Articular chondrocyte of knee joint (primary cell): ENCODE measurements at places on chromosomes 11 and 22. TPM values are rescaled to one million over a fixed set of nuclear protein-coding genes. Genes with fewer than 3 reads are reported as not detected.

The AMOTL1 gene
- total RNA-seq = 39.7 and 47.1 TPM in 2 replicates

The LMO2 gene
- 0.65 and 1.7 TPM in 2 replicates for total RNA-seq

The GVQW3 gene
- total RNA-seq = 2.9 and 3.3 TPM in 2 replicates

The LYVE1 gene
- total RNA-seq = 5.4 and 8.3 TPM in 2 replicates

The CASP1 gene
- 15.8 and 19.9 TPM in 2 replicates for total RNA-seq

The RAB6A gene
- 129 and 130 TPM in 2 replicates for total RNA-seq

The RFPL3 gene
- not detected in 2 replicates for total RNA-seq

The ASPHD2 gene
- total RNA-seq = 2.6 and 4.8 TPM in 2 replicates

The TMPRSS4 gene
- under 0.01 TPM in 1 of 2 replicates, not detected in the other for total RNA-seq

The ASCL2 gene
- total RNA-seq = not detected in 2 replicates

The MS4A12 gene
- total RNA-seq = not detected in 2 replicates

The P2RY2 gene
- 2.1 and 2.5 TPM in 2 replicates for total RNA-seq

The HNRNPUL2 gene
- 14.2 and 15.3 TPM in 2 replicates for total RNA-seq

The NNMT gene
- 975 and 1,572 TPM in 2 replicates for total RNA-seq

The POLR2F gene
- total RNA-seq = 11.9 and 17.5 TPM in 2 replicates

The TXNRD2 gene
- 13.3 and 16.5 TPM in 2 replicates for total RNA-seq

The ACTN3 gene
- under 0.01 and 0.11 TPM in 2 replicates for total RNA-seq

The SYT12 gene
- 2.1 and 3.6 TPM in 2 replicates for total RNA-seq

The PRG2 gene
- total RNA-seq = 0.11 TPM in 1 of 2 replicates, not detected in the other

The KRTAP5-11 gene
- not detected in 2 replicates for total RNA-seq

The TEX12 gene
- 0.54 and 0.65 TPM in 2 replicates for total RNA-seq

The POU2AF2 gene
- not detected in 2 replicates for total RNA-seq

The MYRF gene
- total RNA-seq = under 0.01 and 0.22 TPM in 2 replicates

The KCNK4 gene
- 0.11 TPM in 1 of 2 replicates, not detected in the other for total RNA-seq

The SPDYC gene
- total RNA-seq = not detected in 2 replicates

The BAIAP2L2 gene
- 0.65 and 0.78 TPM in 2 replicates for total RNA-seq

The ARHGAP8 gene
- total RNA-seq = 0.43 and 2.0 TPM in 2 replicates
